ENCODE measurements at places on chromosomes 3 and 15.

- H3K4me1 ChIP-seq: no peaks in the 10 kb centered on the region
- H3K36me3 ChIP-seq: no peaks in the 10 kb centered on the region
- no peaks in the 10 kb centered on the region for H3K27me3 ChIP-seq
- H3K27ac ChIP-seq: no peak overlapping the region
- DNase-seq: no peak
- no peak overlapping the region for H3K4me3 ChIP-seq
These were observed 79.4 kb downstream of the SENP7 start for GRCh38 chr3:101433652-101434051.

DNA sequence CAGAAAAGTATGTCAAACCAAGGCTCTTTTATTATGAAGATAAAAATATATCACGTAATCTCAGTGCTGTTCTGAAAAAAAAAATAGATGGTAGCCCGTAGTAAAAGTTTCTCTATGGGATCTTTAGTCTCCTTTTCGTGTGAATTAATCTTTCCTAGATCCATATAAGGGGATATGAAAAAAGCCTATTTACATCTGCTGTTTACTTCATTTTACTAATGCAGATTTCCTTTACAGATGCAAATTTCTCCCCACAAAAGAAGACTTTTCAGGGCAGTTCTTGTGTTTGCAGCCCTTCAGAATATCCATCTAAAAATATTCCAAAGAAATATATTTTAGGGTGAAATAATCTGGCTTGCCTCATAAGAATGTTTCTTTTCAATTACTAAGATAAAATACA lies 1291.7 kb downstream of the ROBO1 start:
- no peaks in the 10 kb centered on the region for H3K36me3 ChIP-seq
- no peak for DNase-seq
- H3K27ac ChIP-seq: no peak overlapping the region
- H3K4me1 ChIP-seq: no peaks in the 10 kb centered on the region

- peaks cover 16% of the 10 kb centered on the region for H3K4me1 ChIP-seq
- no peak for DNase-seq
- peak overlapping the region; percentile 68 for H3K27ac ChIP-seq
- H3K36me3 ChIP-seq: no peaks in the 10 kb centered on the region
- H3K27me3 ChIP-seq: no peaks in the 10 kb centered on the region
These were observed 111.5 kb upstream of the MEF2A start for GRCh38 chr15:99454107-99454809.

GRCh38 chr3:6739288-6739687 lies 121.6 kb upstream of the GRM7 start:
- no peaks in the 10 kb centered on the region for H3K36me3 ChIP-seq
- H3K27me3 ChIP-seq: no peaks in the 10 kb centered on the region
- no peaks in the 10 kb centered on the region for H3K4me1 ChIP-seq

GRCh38 chr15:56901931-56902330 lies 16.5 kb upstream of the TCF12 start:
- DNase-seq: no peak
- no peaks in the 10 kb centered on the region for H3K4me1 ChIP-seq
- no peaks in the 10 kb centered on the region for H3K27me3 ChIP-seq
- H3K4me3 ChIP-seq: no peak overlapping the region
- no peak overlapping the region for H3K27ac ChIP-seq

DNA sequence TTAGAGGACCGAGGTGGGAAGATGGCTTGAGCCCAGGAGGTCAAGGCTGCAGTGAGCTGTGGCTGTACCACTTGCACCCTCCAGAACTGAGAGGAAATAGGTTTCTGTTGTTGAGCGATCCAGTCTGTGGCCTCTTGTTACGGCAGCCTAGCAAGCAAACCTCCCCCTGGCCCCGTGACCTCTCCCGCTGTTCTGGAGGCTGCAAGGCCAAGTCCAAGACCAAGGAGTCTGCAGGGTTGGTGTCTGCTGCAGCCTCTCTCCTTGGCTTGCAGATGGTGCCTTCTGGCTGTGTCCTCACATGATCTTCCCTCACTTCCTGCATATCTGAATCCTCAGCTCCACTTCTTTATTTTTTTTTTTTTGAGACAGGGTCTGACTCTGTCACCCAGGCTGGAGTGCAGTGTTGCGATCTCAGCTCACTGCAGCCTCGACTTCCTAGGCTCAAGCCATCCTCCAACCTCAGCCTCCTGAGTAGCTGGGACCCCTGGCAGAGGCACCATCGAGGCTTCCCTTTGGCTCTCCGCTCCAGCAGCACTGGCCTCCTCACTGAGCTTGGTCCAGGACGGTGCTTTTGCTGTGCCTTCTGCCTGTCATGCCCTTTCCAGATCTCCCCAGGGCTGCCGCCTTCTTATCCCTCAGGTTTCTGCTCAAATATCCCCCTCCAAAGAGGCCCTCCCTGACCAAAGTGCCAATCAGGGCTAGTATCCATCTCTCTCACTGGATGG lies 18.0 kb upstream of the PLXND1 start:
- peaks cover 42% of the 10 kb centered on the region for H3K4me1 ChIP-seq
- no peaks in the 10 kb centered on the region for H3K36me3 ChIP-seq
- peak overlapping the region; percentile 86 for H3K27ac ChIP-seq
- H3K27me3 ChIP-seq: no peaks in the 10 kb centered on the region

All from Panc1 (cell line).